ENCODE measurements at places on chromosomes 2 and 18.

DNA sequence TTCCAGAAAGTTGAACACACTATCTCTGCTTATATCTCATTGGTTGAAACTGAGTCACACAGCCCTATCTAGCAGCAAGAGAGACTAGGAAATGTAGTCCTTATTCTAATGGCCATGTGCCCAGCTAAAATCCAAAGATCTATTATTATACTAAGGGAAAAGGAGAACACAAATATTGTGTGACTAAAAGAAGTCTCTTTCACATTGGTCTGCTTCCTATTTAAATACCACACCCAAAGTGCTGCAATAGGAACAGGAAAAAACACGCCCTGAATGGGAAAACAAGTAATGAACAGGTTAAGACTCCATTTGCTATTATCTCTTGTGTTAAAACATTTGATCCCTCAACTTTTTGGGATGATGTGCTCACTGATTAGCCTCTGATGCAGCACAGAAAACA is 86.8 kb upstream of the BARD1 start:
- DNase-seq, result no peak

DNA sequence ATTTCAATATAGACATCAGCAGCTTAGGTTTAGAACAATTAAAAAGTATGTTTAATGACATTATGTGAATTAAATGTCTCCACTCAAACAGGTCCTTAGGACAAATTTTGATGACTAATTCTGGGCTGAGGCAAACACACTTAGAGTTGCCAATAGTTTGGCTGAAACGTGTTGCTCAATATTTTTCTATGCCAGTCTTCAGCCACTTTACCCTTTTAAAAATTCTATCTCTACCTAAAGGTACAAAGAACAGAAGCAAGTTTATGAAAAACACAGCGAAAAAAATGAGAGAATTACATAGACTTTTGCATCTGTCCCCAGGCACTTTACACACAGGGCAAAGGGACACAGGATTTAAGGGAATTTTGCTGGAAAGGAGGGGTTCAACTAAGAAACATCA is 4.5 kb downstream of the IDH1 start:
- no peak for DNase-seq

DNA sequence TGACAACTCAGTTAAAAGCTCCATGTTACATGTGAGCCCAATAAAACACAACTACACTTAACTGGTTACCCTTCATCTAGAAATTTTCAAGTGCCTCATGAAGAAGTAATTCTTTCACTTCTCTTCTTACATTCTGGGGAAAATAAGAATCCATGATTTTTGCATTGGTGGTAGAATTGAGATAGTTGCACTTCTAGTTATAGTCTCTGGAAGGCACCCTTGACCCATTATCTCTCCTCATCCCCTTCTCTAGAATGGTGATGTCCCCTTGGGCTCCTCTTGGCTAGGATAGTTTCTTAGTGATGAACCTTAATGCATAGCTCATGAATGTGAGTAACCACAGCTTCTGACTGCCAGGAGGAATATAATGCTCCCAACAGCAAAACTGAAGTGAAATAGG is 3.6 kb downstream of the LGALSL start:
- no peak for DNase-seq

DNA sequence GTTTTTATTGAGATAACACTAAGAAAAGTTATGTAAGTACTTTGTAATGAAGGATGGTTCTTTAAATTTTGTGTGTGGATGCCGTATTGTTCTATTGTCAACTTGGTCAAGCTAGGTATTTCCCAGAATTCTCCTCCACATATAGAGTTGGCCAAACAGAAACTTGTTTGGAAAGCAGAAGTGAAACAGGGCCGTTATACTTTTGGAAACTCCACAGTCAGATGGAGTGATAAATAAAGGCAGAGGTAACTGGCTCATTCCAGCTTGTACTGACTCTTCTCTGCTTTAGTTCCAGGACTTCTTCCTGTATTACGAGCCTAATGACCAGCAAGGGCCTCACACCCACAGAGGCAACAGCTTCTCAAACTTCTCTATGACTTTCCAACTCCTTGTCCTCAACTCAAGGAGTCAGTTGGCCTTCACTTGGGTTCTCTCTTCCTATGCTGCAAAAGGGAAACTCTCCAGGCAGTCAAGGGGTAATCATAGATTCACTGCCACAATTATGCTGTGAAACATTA is 16.4 kb upstream of the STARD7 start:
- DNase-seq, result no peak

DNA sequence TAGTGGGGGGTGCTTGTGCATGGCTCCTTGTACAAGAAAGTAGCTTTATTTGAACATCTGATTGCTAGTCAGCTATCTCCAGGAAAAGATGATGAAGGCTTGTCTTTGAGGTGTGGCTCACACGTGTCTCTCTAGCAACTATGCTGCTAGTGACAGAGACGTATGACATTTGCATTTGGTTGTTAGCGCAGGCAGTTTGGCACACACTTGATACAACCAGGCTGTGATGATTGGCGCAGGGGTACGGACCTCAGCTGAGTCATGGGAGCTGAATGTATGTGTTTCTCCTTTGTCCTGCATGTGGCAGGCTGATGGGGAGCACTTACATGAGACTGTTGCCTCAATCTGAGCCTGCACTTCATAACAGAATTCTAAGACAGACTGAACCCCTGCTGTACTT is 29.6 kb downstream of the PTCD3 start:
- DNase-seq, result no peak

DNA sequence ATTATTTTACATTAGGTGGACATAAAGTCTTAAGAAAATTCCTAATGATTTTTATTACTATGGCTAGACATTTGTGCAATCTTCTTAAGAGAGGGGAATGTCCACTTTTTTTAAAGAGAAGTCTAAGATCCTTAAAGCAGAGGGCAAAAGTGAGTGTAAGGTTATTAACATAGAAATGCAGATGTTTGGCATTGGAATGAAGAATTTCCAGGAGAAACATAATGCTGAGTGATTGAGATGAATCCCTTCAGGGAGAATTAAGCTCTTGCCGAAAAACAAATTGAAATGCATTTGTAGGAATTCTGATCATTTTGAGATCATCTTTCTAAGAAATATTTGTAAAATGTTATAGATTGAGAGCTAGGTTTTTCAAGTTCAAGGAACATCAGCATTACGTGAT is 15.0 kb downstream of the FAM124B start:
- no peak for DNase-seq

DNA sequence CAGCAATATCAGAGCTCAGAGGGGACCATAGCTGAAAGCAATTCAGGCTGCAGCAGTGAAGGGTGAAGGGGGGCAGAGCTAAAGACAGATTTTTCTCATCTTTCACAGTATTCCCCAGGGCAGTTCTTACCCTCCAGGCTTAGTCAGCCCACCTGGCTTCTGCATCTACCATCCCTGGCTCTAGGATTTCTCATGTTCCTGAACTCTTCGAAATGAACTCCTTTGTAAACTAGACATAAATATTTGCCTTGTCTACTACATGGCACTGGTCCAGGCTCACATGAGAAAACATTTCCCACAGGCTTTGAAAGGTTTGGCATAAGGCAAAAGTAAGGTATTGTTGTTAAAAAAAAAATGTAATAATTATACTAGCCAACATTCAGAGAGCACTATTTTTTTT is 23.6 kb upstream of the NEB start:
- DNase-seq, result no peak

- no peak for DNase-seq
These were observed 44.4 kb upstream of the TWSG1 start for GRCh38 chr18:9290156-9290555.

GRCh38 chr2:27081984-27082772 is 3.8 kb downstream of the EMILIN1 start:
- no peak for DNase-seq

- DNase-seq, result no peak
These were observed 4.2 kb upstream of the GRB14 start for GRCh38 chr2:164625378-164625971.

GRCh38 chr18:9765501-9765900 is 57.4 kb downstream of the RAB31 start:
- DNase-seq, result no peak

DNA sequence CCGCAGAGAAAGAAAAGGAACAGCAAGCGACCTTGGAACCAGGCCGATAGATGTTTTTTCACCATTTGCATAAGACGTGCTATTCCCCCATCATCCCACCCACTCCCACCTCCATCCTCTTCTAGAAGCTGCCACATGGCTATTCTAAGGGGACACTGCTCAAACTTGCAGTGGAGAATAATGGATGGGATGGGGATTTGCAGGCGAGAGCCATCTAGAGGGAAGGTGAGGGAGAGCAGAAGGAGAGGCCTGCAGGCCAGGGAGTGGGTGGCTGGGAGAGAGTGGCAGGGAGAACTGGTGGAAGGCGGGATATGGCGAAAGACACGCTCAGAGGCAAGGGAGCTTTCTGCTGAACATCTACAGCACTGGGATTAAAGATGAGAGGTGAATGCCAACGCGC is 84.9 kb downstream of the MAPK4 start:
- DNase-seq, result no peak

- no peak for DNase-seq
These were observed 187.1 kb downstream of the MYCN start for GRCh38 chr2:16127276-16127940.

DNA sequence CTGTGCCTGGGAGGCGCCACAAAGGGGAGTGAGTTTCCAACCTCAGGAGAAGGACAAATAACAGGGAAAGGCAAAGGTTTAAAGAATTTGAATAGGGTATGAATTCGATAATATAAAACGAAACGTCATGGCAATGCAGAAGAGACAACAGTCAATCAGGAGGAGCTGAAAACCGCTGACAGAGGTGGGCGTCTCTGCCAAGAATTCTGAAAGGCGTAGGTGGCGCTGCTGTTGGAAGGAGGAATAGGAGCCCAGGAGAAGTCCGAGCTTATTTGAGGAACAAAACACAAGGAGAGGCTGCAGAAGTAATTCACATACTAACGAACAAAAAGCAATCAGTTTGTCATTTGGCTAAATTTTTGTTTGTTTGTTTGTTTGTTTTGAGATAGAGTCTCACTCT is 485.8 kb upstream of the POU3F3 start:
- DNase-seq, result no peak

DNA sequence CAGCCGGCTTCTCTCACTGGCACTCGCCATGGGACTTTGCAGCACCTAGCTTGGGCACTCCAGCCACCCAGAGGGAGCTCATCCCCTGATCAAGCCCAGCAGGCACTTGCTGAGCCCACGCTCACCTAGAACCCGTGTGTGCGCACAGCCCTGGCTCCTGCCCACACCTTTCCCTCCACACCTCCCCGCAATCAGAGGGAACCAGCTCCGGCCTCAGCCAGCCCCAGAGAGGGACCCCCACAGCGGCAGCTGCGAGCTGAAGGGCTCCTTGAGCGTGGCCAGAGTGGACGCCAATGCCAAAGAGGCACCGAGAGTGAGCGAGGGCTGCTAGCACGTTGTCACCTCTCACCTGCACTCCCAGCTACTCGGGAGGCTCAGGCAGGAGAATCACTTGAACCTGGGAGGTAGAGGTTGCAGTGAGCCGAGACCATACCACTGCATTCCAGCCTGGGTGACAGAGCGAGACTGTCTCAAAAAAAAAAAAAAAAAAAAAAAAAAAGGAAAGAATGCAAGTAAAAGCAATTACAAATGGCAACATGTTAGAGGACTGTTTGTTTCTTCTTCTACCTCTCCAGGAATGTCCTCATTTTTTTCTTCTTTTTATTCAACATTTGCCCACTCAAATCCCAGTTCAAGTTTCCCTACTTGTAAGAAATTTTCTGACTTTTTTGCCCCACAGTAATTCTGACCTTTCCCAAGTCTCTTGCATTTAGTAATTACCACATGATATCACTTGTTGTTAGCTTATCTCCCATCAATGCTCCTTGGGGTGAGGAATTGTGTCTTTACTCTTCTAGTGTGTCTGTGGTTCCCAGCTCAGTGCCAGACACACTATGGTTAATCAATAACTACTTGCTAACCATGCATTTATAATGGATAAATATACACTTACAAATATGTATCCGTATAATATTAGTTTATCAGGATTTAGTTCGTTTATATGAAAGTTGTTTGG is 40.6 kb upstream of the ST3GAL5 start:
- no peak for DNase-seq

DNA sequence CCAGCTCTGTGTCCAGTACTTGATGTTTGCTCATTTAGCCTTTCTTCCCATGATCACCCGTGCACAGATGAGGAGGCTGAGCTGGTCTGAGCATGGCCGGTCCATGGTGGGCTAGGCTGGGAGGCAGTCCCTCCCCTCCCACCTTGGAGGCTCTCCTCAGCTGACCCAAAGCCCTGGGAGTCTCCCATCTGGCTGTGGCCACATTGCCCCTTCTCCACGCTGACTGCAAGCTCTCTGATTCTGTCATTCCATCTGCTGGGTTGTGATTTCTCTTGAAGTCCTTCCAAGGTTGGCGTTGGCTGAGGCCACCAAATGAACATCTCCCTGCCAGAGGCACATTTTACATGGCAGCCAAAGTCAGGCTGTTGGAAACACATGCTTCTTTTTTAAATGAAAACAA is 44.0 kb downstream of the ACKR3 start:
- no peak for DNase-seq

DNA sequence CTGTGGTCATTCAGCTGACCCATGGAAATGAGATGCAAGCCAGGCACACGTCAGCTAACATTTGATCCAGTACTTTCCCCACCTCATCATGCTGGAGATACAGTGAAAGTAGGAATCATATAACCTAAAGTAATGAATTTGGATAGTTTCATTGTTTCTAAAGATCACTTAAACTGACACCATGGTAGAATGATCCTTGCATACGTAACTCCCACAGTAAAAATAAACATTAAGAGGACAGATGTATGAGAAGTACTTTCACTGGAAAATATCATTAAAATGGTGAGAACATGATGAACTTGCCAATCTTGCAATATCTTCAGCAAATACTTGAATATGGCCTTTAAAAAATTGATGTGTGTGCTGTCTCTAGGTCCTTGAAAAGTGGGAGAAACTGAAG is 85.4 kb downstream of the MAIP1 start:
- DNase-seq, result no peak

DNA sequence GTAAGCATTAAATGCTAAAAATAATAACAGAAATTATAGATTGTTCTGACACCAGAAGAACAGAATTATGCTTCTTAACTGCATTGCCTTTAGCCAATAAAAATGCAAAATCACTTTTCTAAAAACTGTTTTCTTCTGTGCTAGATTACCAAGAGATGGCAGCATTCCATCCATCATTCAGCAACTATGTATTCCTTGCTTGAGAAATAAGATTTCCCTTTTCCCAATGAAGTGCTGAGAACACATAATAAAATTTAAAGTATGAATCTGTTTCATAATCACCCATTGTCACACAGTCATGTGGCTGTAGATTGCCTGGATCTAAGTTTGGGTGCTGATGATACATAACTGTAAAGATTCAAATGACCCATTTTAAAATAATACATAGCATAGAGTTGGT is 504.2 kb downstream of the TDRD15 start:
- DNase-seq, result no peak

All from NCI-H748 treated with DMSO at 0.1 percent for 48 hours (cell line).